COR-L47 (cell line): ENCODE measurements at places on chromosomes 4 and X.

DNA sequence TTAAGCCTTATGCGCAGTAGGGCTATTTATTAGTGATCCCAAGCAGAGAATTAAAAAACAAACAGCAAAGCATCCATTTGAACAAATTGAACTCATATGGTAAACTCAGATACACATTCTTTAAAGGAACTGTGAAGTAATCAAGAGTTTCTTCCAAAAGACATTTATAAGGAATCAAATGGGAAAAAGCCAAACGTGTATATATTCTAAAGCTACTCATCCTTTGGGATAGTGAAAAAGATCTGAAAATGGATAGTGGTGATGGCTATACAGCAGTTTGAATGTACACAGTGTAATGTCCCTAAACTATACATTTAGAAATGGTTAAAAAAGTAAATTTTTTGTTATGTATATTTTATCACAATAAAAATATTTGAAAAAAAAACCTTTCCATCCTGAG, 16.6 kb upstream of the HPGDS start:
- no peak for DNase-seq

DNA sequence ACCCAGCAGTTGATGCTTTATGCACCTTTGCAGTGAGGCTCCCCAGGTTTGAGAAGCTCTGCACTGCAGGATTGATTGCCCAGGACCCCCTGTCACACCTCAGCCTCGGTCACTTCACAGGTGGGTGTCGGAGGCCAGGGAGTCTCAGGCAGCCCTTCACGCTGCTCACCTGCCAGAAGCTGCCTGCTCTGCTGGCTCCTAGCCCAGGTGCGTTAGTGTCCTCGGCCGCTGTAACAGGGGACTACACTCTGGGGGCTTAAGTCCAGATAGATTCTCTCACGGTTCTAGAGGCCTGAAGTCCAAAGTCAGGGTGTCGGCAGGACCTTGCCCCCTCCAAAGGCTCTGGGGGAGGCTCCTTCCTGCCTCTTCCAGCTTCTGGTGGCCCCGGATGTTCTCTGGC, 79.9 kb downstream of the CPZ start:
- no peak for DNase-seq

- no peak for DNase-seq
Measured at GRCh38 chrX:77528034-77528433, 80.8 kb downstream of the FGF16 start.

DNA sequence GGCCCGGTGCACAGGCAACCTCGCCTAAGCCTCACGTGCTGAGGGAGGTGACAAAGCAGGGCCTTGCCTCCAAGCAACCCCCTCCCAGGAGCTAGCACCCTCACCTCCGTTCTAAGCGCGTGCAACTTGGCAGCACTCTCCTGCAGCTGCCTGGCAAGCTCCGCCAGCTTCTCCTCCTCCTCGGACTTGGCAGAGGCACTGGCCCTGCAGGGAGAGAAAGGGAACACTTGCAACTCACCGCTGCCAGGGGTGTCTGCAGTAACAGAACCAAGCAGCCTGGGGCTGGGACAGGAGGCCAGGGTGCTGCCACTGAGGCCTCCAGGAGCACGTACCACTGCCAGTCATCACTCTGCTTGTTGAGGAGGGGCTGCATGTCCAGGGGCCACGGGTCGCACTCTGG, 10.3 kb upstream of the TREX2 start:
- DNase-seq = no peak

- DNase-seq = no peak
Measured at GRCh38 chr4:168634276-168634802, 137.5 kb downstream of the PALLD start.

DNA sequence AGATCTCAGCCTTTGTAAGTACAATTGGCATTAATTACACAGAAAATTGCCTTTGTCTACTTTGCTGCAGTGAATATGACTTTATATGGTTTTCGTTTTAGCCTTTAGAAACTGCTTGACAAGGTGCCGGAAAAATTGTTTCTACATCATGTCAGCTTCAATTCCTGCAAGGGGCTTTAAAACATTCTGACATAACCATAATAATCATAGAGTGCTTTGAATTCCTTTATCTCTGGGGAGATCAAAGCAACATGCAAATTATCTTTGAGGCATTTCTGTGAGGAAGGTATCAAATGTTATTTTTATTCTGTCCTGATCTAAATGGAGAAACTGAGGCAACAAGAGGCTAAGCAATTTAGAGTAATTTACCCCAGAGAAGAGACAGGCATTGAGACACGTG, 57.8 kb downstream of the MMRN1 start:
- DNase-seq = no peak

DNA sequence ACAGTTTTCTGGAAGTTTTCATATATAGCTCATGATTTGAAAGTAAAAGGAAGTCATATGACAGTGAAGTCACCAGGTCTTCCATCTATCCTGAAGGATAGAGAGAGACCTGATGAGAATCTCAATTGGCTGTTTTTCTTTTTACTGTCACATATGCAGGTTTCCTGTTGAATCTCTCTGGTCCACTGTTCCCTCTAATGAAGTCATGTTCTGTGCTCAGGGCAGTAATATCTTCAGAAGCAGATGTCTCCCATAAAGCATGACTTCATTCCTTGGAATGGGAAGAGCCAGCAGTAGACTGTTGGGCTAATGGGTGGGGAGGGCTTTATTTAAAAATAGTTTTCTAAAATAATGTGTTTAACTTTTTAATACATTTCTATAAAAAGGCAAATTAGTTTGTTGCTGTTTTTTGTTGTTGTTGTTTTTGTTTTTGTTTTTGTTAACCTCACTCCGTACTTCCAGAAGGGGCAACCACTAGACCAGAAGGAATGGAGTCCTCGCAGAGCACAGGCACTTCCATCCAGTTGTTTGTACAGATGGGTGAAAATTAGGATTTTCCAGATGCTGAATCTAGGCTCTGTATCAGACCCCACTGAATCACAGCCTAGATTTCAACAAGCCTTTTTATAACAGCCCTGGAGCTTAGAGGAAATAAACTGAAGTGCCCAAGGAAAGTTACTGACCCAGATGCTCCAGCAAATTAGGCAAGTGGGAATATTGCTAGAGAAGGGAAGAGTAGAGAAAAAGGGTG, 54.2 kb downstream of the AWAT2 start:
- DNase-seq = no peak

DNA sequence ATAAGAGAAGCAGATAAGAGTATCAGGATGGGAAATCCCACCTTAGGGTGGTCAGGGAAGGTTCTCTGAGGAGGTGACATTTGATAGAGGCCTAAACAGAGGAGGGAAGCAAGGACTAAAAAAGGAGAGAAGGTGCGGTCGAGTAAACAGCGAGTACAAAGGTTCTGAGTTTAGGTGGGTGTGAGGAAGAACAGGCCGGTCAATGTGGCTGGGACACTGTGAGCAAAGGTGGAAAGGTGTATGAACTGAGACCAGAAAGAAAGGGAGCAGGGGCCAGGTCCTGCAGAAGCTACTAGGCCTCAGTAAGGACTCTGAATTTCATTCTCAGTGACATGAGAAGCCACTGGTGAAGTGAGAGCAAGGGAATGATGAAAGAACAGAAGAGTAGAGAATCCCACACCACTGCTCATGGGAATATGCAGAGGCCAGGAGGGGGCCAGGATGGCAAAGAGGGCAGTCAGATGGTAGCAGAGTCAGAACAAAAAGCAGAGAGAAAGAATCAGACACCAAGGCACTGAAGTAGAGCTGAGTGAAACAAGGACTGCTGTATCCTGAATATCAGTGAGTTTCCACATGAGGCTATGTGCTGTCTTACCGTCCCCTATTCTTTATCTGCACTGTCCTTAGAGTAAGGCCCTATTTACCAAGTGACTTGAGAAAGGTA, 18.0 kb downstream of the PRSS48 start:
- DNase-seq = no peak

- DNase-seq = no peak
Measured at GRCh38 chr4:7392438-7393421, 42.0 kb downstream of the PSAPL1 start.

DNA sequence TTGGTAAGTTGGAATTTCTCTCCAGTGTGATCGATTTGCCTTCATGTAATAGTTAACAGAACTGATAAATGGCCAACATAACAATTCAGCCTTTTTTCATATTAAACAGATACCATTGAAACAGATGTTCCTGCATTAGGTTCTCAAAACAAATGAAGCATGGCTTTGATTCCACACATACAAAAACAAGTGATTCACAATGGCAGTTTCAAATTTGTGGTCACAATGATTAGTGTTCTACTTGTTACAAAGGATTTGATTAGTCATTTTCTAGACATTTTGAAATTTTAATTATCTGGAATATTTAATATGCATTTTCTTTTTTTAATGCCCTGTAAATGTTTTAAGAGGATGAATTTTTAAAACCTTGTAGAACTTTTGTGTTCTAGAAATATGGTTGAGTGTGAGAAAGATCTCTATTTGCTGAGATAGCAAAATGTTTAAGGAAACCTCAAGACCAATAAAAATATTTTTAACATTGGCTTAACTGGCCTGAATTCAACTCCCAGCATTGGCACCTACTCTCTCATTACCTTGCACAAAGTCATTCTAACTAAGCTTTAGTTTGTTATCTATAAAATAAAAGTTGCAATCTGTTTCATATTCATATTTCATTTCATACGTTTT, 18.9 kb upstream of the GLRA3 start:
- DNase-seq = no peak

GRCh38 chrX:112913807-112914206, 73.2 kb upstream of the AMOT start:
- DNase-seq = no peak

DNA sequence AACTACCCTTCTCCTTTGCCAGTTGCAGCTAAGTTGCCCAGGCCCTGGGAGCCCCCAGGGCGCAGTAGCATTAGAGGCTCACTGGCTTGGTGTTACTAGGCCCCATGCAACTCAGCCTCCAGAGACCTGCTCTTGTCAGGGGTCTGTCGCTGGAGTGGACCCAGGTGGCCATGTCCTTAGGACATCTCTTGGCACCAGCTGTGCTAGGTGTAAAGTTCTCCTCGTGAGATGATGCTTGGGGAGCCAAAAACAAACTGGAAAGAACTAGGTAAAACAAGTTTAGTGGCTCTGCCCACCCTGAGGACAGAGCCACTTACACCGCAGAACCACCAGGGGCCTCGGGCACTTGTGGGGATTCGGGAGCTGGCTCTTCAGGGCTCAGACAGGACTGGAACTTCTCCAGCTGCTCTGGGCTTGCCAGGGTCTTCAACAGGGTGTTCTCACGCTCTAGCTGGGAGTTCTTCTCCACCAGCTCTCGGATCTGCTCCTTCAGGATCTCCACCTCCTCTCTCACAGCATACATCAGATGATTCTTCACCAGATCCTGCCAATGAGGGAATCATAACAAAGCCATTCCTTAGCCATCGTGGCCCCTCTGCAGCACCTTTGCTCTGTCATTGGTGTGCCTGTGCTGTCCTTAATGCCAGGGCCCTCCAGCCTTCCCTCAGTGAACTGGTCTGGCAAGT, 61.2 kb downstream of the TSC22D3 start:
- DNase-seq = no peak

DNA sequence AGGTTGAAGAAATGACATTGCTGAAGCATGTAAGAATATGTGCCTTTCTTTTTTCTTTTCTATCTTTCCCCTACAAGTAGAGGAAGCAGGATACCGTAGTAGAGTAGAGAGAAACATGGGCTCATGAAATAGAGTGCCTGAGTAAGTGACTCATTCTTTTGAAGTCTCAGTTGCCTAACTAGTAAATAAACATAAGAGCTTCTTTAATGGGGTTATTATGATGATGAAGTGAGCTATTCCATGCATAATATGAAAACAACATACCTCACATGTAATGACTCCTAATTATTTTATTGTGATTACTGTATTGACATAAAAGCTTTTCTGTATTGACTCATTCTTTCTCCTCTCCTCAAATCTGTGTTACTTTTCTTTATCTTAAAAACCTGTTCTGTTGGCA, 1538.2 kb downstream of the TECRL start:
- DNase-seq = peak; percentile 43

- no peak for DNase-seq
Measured at GRCh38 chrX:105121186-105121585, 99.3 kb downstream of the TEX13A start.
